ENCODE measurements at places on chromosomes 2 and 18.

DNA sequence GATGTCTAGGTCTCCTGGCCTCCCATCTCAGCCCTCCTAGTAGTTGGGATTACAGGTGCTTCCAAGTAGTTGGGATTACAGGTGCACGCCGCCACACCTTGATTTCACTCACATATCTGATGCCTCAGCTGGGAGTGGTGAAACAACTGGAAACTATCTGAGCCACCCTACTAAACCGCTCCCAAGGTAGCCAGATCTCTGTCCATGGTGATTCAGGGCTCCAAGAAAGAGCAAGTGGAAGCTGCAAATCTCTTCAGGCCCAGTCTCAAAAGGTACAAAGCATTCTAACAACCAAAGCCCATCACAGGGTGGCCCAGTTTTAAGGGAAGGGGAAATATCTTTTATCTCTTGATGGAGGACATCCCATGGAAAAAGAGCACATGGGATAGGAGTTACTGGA lies 19.0 kb downstream of the C1GALT1C1L start:
- no peak for DNase-seq

DNA sequence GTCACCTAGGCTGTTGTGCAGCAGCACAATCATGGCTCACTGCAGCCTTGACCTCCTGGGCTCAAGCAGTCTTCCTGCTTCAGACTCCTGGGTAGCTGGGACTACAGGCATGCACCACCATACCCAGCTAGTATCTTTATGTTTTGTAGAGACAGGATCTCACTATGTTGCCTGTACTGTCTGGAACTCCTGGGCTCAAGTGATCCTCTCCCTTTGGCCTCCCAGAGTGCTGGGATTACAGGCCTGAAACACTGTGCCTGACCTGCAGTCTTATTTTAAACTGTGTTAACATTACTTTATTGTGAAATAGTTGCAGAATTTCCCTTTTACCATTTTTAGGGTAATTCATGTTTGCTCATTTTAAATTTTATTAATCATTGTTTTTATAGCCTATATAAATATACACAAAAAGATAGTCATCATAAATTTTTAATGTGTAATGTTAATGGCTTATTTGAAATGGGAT lies 24.6 kb downstream of the EML4 start:
- no peak for DNase-seq

- DNase-seq, result no peak
These were observed 296.3 kb upstream of the KCNJ3 start for GRCh38 chr2:154402213-154402612.

- no peak for DNase-seq
These were observed 22.2 kb downstream of the NFE2L2 start for GRCh38 chr2:177242121-177242987.

Measured in substantia nigra (tissue), 51 donors.